ENCODE measurements at places on chromosomes 7 and 10.

DNA sequence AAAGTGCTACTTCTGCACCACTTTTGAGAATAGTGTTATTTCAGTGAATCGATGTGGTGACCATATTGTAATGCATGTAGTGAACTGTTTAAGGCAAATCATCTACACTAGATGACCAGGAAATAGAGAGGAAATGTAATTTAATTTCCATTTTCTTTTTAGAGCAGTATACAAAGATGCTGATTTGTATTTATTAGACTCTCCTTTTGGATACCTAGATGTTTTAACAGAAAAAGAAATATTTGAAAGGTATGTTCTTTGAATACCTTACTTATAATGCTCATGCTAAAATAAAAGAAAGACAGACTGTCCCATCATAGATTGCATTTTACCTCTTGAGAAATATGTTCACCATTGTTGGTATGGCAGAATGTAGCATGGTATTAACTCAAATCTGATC is 110.4 kb downstream of the CFTR start:
- DNase-seq, result no peak

- no peak for DNase-seq
Observed at GRCh38 chr7:22399091-22399490, 42.1 kb upstream of the RAPGEF5 start.

- no peak for DNase-seq
Observed at GRCh38 chr7:122674502-122674901, 24.4 kb downstream of the RNF133 start.

- DNase-seq, result no peak
Observed at GRCh38 chr10:77512219-77512578, 125.4 kb downstream of the KCNMA1 start.

GRCh38 chr10:58661336-58661735 is 148.7 kb downstream of the BICC1 start:
- no peak for DNase-seq

- DNase-seq, result no peak
Observed at GRCh38 chr10:60534761-60535389, 145.2 kb upstream of the ANK3 start.

GRCh38 chr7:114663502-114663901 is 248.9 kb downstream of the FOXP2 start:
- DNase-seq, result no peak

DNA sequence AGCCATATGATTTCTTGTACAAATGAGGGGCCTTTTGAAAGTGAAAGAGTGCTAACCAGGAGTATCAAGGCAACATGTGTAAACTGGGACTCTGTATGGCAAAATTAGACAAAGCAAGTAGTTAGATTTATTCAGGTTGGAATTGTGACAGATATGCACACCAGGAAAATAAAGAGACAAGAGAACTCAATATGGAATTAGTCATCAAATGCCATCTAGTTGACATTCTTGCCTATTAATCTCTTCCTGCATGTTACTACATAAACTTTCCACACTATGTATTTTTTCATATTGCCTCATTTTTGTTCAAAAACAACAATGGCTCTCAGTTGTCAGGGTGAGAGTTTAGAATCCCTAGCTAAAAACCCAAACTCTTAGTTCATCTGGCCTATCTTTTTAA is 799.0 kb downstream of the NRG3 start:
- DNase-seq, result no peak

- no peak for DNase-seq
Observed at GRCh38 chr10:92506336-92506735, 67.6 kb downstream of the IDE start.

- no peak for DNase-seq
Observed at GRCh38 chr10:48552946-48553564, 51.8 kb downstream of the ARHGAP22 start.

DNA sequence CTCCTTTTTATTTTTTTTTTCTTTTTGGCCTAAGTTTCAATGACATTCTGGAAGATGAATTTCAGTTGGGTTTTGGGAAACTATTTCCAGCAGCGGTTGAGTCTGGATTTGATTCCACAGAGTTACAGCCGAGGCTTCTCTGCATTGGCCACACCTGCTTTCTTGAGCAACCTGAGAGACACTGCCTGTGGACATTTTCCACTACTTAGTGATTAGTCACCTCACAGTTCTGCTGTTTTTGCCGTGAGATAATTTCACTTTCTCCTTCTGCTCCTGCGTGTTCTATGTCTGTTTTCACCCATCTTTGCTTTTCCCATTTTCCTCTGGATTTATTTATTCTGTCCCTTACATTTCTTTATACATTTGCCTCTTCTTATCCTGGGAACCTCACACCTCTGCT is 243.0 kb downstream of the BICC1 start:
- DNase-seq, result no peak

- no peak for DNase-seq
Observed at GRCh38 chr10:122308417-122309141, 37.5 kb downstream of the BTBD16 start.

GRCh38 chr10:96830511-96831199 is 1.4 kb upstream of the LCOR start:
- DNase-seq, result peak; percentile 64

DNA sequence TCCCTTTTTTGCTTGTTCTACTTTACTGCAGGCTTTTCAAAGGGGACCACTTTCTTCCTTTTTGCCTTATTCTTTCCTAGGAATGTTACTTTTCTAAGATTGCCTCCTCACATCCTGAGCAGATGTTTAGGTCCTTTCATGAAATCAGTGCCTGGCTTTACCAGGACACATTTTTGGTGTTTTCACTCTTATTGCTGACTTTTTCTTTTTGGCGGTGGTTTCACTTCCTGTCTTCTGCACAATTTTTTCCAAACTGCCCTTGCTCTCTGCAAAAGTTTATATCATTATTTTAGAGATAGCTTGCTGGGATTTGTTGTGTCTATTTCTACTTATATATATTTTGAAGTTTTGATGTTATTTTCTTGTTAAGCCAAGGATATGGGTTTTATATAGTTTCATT is 332.2 kb upstream of the MTPN start:
- no peak for DNase-seq

DNA sequence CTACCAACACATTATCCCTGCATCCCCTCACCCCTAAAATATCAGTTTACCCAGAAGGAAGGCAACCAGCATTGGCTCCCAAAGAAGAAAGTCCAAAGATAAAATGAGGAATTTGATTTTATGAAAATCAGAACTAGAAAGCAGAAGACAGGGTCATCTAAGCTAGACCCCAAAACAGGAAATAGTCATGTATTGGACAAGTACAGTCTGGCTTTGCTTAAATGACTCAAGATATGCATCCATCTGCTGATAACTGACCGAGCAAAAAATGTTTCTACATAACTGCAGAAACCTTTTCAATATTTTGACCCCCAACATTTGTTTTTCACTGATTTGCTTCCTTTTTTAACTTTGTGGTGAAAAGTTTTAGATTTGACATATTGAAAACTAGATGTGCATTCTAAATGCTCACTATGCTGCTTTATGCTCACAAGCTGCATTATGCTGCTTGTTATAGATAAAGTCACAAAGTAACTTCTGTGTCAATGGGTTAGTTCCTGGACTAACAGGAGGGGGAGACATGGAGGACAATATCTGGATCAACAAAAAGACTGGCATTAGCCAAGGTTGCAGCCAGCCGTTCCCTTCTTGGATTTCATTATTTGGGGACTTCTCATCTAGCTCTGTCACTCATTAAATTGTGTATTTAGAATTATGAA is 227.0 kb downstream of the INHBA start:
- no peak for DNase-seq

DNA sequence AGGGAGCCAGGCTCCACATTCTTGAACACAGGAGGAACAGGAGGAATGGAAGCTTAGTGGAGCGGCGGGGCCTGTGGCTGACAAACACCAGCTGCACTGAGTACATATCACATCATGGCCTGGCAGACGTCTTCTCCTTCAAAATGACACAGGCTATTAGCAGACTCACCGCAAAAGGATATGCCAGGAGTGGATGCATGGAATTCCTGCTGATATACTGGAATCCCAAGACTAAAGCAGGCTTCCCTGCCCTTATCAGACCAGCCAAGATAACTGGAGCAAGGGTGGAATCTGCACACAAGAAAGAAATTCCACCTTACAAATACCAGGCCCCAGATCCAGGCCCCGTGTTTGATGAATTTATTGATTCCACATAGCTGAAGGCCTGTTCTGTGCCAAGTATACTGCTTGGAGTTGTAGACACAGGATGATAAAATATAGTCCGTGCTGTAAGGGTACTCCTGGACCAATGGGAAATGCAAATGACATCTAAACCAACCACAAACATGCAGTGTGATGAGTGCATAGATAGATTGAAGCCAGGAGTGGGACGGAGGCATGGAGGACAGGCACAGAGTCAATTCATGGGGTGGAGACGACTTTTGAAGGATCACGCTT is 480.5 kb upstream of the ZMIZ1 start:
- DNase-seq, result no peak

GRCh38 chr7:74272305-74273038 is 16.7 kb upstream of the CLIP2 start:
- DNase-seq, result no peak

- no peak for DNase-seq
Observed at GRCh38 chr7:2321020-2321419, 6.8 kb upstream of the SNX8 start.

- no peak for DNase-seq
Observed at GRCh38 chr7:115216652-115217051, 294.8 kb downstream of the MDFIC start.

GRCh38 chr7:93194386-93194785 is 31.9 kb downstream of the HEPACAM2 start:
- DNase-seq, result no peak

- DNase-seq, result no peak
Observed at GRCh38 chr10:111186358-111186757, 109.5 kb downstream of the ADRA2A start.

DNA sequence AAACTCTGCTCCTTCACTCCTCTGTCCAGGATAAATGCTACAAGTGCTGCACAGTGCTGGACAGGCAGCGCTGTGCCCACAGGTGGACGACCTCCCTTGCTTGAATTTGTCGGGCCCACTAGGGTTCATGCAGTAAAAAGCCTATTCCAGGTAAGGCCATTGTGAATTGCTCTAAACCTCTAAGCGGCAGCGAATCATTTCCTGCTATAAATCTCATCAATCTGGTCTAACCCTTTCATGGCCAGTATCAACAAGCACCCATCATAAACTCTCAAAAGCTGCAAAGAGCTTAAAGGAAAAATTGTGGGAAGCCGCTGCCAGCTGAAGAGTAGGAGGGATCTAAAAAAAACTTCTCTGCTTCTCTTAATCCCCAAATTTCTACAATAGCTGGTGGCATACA is 134.2 kb downstream of the SLC25A13 start:
- DNase-seq, result no peak

GRCh38 chr10:50674469-50675254 is 50.9 kb upstream of the SGMS1 start:
- DNase-seq, result no peak

GRCh38 chr7:41872966-41873365 is 170.1 kb upstream of the INHBA start:
- no peak for DNase-seq

DNA sequence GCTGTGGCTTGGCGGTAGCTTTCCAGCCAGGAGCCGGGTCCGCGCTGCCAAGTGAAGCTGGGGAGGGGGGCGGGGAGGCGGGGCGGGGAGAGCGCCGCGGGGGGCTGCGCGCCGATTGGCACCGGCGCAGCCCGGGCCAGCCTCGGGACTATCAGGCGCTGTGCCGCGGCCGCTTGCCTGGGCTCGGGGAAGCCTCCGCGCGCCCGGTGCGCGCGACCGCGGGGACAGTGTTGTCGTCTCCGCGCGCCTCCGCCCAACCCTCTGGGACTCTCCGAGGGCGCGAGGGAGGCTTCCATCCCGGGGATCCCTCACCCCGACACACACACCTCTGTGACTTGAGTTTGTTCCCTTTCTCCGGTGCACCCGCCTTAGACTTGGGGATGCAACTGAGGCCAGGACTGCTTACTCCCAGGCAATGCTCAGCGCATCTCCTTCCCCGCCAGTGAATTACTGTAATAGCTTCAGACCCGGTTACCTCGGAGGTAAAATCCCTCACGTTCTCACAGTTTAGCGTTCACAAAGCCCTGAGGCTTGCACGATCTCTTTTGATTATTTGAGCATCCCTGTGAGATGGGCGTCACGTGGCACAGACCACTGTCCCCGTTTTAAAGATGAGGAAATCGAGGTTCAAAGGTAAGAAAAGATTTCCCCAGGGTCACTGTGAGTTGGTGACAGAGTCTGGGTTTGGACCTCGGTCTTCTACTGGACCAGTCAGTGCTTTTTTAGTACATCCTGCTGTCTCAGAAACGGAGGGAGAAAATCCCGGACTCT is at the start of gene NKX1-2:
TSS of gene NKX1-2 (minus strand) at position 24 of the 771 bp plus-strand sequence. CDS start 92 bp downstream, outside the sequence.
- peak; percentile 36 for DNase-seq

DNA sequence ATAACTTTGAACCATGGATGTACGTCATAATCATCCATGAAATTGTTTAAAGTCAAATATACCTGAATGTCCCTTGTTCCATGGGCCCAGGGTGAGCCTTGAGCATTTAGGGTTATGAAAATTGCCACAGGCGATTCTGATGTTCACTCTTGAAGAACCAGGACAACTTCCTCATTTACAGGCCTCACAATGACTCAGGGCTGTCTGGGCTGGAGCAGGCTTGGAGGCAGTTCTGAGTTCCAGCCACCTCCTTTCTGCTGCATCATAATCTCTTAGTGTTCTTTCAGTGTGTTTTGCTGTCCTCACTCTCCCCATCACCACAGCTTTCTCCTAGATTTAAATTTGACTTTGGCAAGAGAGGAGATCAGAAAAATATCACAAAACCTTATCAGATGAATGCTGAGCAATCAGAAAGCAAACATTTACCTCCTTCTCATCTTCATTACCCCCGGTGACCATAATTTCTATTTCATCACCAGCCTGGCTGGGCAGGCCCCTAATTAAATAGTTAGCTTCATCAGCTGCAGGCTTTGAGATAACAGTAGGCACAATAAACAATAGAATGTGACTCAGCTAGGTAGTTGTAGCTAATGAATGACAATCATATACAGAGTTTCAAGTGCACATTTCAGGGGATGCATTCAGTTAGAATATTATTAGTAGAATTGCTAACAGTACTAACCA is 571.0 kb downstream of the SH2D4B start:
- no peak for DNase-seq

GRCh38 chr10:69303632-69304051 is 25.3 kb downstream of the HK1 start:
- no peak for DNase-seq

- DNase-seq, result no peak
Observed at GRCh38 chr10:35363587-35363986, 27.3 kb downstream of the CCNY start.

DNA sequence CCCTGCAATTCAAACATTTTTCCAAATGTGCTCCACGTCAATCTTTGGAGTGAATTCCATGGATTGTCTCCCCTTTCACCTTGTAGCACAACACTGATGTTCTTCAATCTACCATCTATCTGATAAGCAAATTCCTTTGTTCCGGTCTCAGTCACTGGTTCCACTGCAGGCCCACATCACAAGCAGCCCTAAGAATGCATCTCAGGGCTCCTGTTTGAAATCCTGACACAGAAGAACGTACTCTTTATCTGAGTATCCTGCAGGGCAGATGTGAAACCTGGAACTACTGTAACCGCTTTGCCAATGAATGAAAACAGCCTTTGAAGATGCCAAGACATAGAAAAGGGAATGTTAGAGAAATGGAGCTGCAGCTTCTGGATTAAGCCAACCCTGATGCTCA is 62.9 kb upstream of the FAM133B start:
- DNase-seq, result no peak
